Dermis blood vessel endothelial cell (primary cell): ENCODE measurements at places on chromosomes 4 and X.

GRCh38 chrX:7586126-7586525 is 256.8 kb upstream of the VCX start:
- DNase-seq, result peak; percentile 10

DNA sequence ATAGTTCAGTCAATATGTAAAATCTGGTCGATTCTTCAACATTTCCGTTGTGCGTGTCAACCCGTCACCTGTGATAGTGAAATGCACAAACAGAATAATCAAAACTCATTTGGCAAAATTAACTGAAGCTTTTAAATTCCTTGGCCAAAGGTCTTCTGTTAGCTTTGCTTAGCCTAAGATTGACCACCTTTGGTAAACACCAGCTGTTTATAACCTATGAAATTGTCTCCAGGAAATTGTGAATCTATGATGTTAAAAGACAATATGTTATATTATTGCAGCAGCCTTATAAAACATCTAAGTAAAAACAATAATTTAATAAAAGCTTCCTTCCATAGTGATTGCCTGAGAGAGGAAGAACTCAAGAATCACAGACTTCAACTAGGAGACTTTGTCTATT is 196.8 kb downstream of the IL15 start:
- DNase-seq, result no peak

DNA sequence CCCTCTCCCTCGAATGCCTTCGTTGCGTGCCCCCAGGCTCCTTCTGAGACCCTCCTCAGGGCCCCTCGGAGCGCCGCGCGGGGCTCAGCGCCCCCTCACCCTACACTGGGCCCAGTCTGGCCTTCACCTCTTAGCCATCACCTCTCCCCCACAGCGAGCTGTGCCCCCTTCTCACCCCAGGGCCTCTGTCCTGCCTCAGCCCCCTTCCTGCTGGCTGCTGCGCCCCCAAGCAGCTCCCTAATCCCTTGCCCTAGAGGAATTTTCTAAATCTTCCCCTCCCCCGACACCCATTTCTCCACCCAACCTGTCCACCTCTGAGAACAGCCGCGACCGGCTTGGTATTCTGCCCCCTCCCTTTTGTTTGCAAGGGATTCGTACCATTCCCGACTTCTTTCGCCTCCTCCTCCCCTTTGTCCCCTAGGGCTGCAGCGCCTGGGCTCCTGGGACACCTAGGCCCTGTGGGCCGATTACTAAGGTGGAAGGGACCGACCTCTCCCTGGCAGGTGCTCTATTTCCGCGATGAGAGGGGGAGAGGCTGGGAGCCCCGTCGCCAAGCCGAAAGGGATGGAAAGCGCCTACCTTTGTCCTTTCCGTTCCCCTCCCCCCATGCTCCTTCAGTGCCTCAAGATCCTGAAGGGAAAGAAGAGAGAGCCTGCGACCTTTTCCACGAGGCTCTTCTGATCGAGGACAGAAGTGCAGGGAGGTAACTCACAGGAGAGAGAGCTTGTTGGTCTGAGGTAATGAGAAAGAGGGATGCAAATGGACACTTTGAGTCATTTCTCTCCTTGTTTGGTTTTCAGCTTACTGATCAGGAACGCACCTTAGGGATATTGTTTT is 10.9 kb downstream of the DLG3 start:
- DNase-seq, result no peak

DNA sequence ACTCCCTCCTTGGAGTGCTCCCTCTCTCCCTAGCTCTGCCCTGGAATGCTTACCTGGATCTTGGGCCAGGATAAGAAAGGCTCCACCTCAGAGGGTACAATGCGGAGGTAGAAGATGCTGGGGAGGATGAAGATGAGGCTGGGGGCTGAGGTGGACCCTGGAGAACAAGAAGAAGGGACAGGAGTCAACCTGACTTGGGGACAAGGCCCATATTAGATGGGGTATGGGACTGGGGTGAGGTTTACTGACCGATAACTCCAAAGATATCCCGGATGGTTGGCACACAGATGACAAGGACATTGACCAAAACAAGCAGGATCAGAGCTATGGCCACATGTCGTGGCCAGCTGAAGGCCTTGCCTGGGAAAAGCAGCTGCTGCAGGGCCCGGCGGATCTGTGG is 10.6 kb downstream of the SLC38A5 start:
- DNase-seq, result no peak

GRCh38 chr4:140849526-140849925 is 93.3 kb upstream of the TBC1D9 start:
- DNase-seq, result no peak

GRCh38 chr4:40193016-40193571 is 3.7 kb upstream of the RHOH start:
- no peak for DNase-seq

DNA sequence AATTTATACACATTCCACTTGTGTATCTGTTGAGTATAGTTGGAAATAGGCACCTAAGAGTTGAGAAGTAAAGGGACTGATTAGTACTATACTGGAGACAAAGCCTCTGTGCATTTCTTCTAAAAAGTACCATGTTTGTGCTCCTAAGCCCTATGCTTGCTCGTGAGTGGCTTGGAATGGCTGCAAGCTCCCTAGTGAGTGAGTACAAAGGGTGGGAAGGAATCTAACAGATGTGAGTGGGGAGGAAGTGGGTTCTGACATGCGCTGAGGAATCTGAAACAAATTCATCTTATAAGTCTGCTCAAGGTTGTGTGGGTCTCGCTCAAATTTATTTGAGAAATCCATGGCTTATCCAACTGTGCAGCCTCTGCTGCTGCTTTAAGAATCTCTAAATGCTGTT is 13.3 kb downstream of the SPCS3 start:
- no peak for DNase-seq

DNA sequence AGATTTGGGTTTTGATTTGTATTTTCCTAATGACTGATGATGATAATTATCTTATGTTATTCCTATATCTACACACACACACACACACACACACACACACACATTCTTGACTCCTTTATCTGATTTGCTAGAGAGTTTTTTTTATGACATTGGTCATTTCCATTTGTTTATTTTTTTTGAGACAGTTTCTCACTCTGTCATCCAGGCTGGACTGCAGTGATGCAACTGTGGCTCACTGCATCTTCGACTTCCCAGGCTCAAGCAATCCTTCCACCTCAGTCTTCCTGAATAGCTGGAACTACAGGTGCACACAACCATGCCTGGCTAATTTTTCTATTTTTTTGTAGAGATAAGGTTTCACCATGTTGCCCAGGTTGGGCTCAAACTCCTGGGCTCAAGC is 6.7 kb downstream of the ZNF81 start:
- DNase-seq, result no peak

DNA sequence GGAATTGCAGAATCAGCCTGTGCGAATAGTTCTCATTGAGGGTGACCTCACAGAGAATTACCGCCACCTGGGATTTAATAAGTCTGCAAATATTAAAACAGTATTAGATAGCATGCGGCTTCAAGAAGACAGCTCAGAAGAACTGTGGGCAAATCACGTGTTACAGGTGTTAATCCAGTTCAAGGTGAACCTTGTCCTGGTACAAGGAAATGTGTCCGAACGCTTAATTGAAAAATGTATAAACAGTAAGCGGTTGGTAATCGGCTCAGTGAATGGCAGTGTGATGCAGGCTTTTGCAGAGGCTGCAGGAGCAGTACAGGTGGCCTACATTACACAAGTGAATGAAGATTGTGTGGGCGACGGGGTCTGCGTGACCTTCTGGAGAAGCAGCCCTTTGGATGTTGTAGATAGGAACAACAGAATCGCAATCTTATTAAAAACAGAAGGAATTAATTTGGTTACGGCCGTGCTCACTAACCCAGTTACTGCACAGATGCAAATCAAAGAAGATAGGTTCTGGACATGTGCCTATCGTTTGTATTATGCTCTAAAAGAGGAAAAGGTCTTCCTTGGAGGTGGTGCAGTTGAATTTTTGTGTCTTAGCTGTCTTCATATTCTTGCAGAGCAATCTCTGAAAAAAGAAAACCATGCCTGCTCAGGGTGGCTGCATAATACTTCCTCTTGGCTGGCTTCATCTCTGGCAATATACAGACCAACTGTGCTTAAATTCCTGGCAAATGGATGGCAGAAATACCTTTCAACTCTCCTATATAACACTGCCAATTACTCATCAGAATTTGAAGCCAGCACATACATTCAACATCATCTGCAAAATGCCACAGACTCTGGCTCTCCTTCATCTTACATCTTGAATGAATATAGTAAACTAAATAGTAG is 10.7 kb downstream of the BBS12 start:
- DNase-seq, result no peak

- DNase-seq, result peak; percentile 30
These were observed 140.2 kb upstream of the LDB2 start for GRCh38 chr4:17038510-17039176.

GRCh38 chr4:154208424-154208823 is 283.2 kb downstream of the DCHS2 start:
- DNase-seq, result no peak

GRCh38 chr4:118085700-118086099 is 51.4 kb downstream of the NDST3 start:
- no peak for DNase-seq

DNA sequence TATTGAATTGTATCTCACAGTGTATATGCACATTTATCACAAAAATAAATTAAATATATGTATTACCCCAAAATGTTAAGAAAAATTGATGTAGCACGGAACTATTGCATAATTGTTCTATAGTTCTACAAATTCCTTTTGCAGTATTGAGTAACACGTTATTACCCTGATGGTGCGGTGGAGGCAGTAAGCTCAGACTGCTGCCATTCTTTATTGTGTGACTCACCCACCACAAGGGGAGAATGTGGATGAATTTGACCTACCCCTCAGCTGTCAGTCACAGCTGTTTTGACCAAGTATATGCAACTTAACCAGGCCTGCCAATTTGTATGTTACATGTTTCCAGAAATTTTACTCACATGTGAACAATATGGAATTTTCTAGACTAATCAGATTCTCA is 506.6 kb downstream of the SH3BGRL start:
- DNase-seq, result no peak

- no peak for DNase-seq
These were observed 56.9 kb downstream of the SERTM2 start for GRCh38 chrX:111568354-111568753.

DNA sequence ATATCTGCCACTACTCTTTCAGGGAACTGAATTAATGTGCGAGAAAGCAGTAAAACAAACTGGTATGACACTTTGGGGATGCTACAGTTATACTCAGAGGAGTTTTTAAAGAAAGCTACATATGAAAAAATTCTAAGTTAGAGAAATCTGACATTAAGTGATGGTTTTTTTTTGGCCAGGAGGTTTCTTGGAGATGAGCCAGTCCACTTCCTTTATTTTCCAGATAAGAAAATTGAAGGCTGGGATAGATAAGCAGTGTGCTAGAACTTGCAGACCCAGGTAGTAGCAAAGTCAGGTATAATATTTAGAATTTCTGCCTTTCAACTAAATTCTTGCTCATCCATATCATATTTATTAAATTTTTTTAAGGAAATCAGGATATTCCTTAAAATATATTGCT is 106.8 kb downstream of the FAT4 start:
- peak; percentile 56 for DNase-seq

- no peak for DNase-seq
These were observed 82.6 kb downstream of the PCDH7 start for GRCh38 chr4:30802622-30803323.

DNA sequence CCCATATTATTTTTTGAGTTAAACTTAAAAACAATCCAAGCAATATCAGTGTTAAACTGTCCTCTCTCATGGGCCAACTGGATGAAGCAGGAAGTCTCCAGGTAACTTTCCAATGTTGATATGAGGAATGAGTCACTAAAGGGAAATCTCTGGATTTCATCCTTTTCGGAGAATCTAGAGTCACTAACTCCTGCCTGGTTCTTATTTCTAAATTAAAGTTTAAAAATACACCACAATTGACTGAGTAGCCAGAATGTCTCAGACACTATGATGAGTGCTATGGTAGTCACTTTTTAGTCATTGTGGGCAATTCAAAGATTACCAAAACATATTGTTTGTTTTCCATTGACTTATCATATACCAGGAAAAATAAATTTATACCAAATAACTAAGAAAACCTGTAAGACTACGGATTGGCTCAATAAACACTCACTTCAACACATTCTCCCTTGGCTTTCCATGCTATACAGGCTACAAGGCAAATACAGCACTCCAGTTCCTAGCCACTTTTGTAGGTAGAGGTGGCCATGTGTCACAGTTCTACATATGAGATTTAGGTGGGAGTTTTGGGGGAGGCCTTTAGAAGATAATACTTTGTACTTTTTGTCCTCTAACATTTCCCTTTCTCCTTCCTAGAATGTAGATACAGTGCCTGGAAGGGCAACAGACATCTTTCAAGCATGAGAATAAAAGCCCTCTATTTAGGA is 8.6 kb downstream of the SLC9B2 start:
- no peak for DNase-seq

DNA sequence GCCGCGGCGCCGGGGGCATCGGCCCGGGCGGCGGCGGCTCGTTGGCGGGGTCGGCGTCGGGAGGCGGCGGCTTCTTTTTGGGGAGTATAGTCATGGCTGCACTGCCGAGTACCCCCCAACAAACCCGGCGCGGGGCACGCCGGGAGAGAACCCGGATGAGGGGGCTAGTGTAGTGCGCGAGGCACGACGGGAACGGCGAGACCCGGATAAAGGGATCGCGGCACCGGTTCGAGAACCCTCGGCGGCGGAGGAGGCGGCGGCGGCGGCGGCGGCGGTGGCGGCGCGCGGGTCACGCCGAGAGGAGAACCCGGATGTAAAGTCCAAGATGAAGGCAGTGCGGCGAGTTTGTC is at the start of gene OTUD5:
Gene OTUD5, minus strand, starts transcription at position 131 of the 350 bp plus-strand sequence. Its CDS starts 37 bp downstream, at position 94.
- no peak for DNase-seq

DNA sequence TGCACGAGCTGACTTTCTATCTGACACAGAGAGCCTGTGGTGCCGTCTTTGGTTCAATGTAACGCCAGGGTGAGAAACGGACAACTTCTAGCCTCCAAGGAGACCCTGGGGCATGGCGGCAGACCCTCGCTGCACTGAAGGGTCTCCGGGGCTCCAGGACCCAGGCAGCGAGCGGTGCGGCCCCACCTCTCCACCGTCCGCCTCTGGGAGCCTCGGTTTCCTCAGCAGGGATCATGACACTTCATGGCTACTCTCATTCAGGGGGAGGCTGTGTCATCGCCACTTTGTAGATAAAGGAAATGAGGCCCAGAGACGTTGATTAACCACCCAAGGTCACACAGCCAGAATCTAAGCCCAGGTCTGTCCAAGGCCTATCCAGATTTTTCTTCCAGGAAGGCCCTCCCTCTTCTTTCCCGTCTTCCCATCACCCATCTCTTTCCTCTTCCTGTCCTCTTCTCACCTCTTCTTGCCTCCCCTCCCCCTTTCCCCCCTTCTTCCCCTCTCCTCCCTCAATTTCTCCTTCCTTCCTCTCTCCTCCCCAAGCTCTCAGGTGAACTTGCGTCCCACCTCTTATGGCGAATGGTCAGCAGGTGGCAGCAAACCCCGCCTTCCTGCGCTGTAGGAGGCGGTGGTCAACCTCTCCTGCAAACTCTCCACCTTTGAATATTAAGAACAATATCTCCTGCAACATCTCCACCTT is 69.3 kb upstream of the HMX1 start:
- peak; percentile 15 for DNase-seq

DNA sequence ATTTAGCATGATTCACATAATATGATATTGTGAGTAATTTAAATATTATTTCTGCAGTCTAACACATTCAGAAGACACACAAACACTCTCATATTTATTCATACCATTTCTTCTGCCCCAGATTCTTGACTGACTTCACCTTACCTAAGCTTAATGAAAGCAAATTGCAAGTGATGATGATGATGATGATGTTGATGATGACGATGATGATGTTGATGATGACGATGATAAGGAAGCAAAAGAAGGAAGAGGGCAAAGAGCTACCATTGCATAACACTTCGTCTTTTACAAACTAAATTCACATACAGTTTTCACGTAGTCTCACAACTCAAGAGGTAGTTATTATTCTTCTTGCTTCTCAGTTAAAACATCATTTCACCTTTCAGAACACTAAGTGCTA is 404.7 kb downstream of the NAF1 start:
- no peak for DNase-seq
